ENCODE measurements at places on chromosomes 5 and 9.

DNA sequence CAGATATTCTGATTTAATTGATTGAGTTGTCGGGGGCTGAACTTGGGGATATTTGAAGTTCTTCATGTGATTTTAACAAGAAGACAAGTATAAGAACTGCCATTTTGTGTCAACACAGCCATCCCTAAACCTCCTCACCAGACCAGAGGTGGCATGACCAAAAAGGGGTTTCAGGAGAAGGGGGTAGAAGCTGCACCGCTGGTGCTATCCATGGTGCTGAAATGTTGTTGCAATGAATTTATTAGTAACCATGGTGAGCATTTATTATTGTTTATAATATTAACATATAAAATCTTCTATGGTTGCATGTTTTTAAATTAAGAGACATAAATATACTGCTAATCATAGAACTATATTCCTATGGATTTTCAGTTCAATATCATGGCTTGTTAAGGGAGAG, 72.3 kb downstream of the GNA14 start:
- no peaks in the 10 kb centered on the region for H3K36me3 ChIP-seq
- no peak overlapping the region for H3K27ac ChIP-seq
- no peaks in the 10 kb centered on the region for H3K4me1 ChIP-seq
- no peak overlapping the region for H3K4me3 ChIP-seq

GRCh38 chr5:132384506-132385050, 15.1 kb downstream of the SLC22A5 start:
- no peaks in the 10 kb centered on the region for H3K36me3 ChIP-seq
- H3K4me1 ChIP-seq = peaks cover 15% of the 10 kb centered on the region
- no peak overlapping the region for H3K4me3 ChIP-seq
- no peak overlapping the region for H3K27ac ChIP-seq

DNA sequence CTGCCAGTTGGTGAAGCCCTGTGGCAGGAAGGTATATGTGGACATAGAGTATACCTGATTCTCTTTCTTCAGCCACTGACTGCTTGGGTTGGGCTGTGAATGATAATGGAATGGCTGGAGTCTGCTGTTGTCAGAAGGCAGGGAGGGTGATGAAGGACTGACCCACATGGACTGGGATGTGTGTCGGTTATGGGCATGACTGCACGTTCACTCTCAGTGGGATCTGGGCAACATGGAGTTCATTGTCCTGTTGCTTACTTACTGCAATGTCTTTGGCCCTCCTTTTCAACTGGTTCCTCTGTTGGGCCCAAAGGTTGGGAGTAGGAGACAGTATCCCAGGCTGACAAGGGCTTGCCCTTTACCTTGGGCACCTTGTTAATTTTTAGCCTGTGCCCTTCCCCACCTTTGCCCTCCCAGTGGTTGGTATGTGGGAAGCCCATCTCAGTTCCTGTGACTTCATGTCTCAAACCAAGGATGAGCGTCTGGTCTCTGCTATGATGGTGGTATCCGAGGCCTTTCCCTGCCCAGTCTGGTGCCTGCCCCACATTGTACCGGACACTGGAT, 34.6 kb downstream of the FAXDC2 start:
- no peak for DNase-seq
- H3K36me3 ChIP-seq = peaks cover 75% of the 10 kb centered on the region
- no peaks in the 10 kb centered on the region for H3K27me3 ChIP-seq
- H3K4me1 ChIP-seq = peaks cover 10% of the 10 kb centered on the region
- H3K4me3 ChIP-seq = no peak overlapping the region

DNA sequence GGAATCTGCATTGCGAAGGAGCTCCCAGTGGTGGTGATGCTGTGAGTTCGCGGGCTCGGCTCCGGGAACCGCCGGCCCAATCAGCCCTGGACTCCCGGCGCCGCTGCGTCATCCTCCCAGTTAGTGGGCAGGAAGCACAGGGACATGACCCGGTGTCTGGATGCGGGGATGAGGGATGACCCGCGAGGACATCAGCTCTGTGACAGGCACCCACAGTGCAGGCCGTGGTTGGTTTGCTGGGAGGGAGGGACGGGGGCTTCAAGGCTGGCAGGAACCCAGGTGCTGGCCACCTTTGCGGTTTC, 996 bp downstream of the NXNL2 start:
- no peak overlapping the region for H3K4me3 ChIP-seq
- no peak overlapping the region for H3K27ac ChIP-seq
- no peaks in the 10 kb centered on the region for H3K36me3 ChIP-seq
- DNase-seq = no peak
- peaks cover 8% of the 10 kb centered on the region for H3K4me1 ChIP-seq

DNA sequence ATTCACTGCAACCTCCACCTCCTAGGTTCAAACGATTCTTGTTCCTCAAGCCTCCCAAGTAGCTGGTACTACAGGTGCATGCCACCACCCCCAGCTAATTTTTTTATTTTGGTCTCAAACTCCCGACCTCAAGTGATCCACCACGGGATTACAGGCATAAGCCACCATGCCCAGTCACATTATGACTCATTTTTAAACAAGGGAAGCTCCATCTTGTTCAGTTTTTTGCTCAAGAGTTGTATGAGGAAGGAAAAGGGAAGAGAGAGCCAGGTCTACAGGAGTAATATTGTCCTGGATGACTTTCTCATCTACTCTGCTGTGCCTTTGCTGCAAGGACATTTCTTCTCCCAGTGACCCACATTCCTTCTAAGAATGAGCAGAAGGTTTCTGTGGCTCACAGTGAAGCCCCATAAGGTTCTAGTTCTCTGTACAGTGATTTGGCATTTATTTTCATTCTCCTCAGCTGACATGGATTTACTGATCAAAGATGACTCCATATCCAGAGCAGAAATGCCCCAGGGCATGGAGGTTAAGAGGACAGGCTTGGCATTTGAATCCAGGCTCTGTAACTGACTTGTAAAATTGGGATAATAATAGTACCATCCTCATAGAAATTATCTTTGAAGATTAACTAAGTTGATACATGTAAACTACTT, 153.5 kb downstream of the CDH6 start:
- H3K4me1 ChIP-seq = no peaks in the 10 kb centered on the region
- no peaks in the 10 kb centered on the region for H3K36me3 ChIP-seq
- H3K4me3 ChIP-seq = no peak overlapping the region
- DNase-seq = no peak
- no peak overlapping the region for H3K27ac ChIP-seq
- H3K27me3 ChIP-seq = no peaks in the 10 kb centered on the region

DNA sequence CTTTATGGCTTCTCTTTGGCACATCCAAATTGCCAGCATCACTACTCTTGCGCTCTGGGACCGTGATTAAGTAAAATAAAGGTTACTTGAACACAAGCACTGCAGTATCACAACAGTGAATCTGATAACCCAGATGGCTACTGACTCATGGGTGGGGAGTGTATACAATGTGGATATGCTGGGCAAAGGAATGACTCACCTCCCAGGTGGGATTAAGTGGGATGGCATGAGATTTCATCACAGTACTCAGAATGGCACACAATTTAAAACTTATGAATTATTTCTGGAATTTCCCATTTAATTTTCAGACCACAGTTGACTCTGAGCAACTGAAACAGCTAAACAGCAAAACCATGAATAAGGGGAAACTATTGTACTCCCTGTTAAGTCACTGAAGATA, 4.3 kb downstream of the GFM2 start:
- DNase-seq = no peak
- H3K27ac ChIP-seq = no peak overlapping the region
- H3K27me3 ChIP-seq = no peaks in the 10 kb centered on the region
- peaks cover 26% of the 10 kb centered on the region for H3K4me1 ChIP-seq

- no peaks in the 10 kb centered on the region for H3K36me3 ChIP-seq
- H3K27ac ChIP-seq = no peak overlapping the region
- no peaks in the 10 kb centered on the region for H3K4me1 ChIP-seq
- no peak overlapping the region for H3K4me3 ChIP-seq
- no peaks in the 10 kb centered on the region for H3K27me3 ChIP-seq
These were observed 49.9 kb upstream of the SHB start for GRCh38 chr9:38118862-38119438.

Measured in CD4-positive, CD25-positive, alpha-beta regulatory T cell (primary cell).